ENCODE measurements at places on chromosomes 1 and 21.

DNA sequence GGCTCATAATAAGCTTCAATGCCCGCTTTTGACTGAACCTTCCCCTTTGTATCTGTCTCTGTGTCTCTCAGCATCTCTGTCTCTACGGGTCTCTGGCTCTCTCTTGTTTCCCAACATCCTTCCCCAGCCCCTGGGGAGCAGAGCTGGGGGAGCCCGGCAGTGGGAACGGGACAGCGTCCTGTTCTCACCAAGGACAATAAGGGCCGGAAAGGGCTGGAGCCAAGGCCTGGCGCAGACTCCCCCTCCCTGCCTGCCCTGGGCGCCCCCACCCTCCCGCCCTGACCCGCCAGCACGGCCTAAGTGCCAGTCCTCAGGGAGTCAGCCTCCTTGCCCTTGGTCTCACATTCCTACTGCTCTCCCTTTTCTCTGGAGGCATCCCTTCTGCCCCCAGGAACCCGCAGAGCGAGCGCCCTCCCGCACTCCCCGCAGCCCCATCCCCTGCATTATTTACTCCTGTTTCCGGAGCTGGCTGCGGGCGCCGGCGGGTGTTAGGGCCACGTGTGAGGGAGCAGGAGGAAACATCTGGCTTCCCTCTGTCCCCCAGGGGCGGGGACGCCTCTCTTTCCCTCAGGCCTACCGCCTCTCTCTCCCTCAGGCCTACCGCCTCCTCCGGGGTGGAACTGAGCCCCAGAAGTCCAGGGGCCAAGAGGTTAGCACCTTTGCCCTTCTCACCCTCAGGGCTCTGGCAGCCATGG lies 6.5 kb downstream of the KRTCAP2 start:
- H3K36me3 ChIP-seq = peaks cover 11% of the 10 kb centered on the region
- no peak overlapping the region for H3K4me3 ChIP-seq
- H3K27ac ChIP-seq = peak overlapping the region; percentile 14
- H3K27me3 ChIP-seq = no peaks in the 10 kb centered on the region
- peaks cover 3% of the 10 kb centered on the region for H3K4me1 ChIP-seq

DNA sequence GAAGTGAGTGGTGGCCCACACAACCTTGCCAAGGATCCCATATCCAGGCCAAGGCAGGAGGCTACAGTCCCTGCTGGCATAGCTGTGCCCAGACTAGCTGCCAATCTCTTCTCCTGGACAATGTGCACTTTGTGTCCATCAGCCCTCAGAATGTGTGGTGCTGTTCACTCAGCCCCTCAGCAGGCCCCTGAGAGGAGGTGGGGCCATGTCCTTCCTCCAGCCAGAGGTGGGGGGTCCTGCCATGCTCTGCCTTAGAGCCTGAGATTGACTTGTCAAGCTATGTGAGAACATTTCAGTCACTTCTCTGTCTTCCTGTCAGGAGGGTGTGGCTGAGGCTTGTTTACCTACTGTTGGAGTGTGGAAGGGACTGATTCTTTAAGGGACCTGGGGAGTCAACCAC lies 1.4 kb downstream of the NCF2 start:
- no peaks in the 10 kb centered on the region for H3K27me3 ChIP-seq
- no peak overlapping the region for H3K4me3 ChIP-seq
- H3K4me1 ChIP-seq = no peaks in the 10 kb centered on the region

GRCh38 chr1:238006779-238007178 lies 116.1 kb upstream of the ZP4 start:
- no peak overlapping the region for H3K4me3 ChIP-seq
- H3K27me3 ChIP-seq = no peaks in the 10 kb centered on the region
- no peaks in the 10 kb centered on the region for H3K36me3 ChIP-seq
- no peak overlapping the region for H3K27ac ChIP-seq
- no peaks in the 10 kb centered on the region for H3K4me1 ChIP-seq

DNA sequence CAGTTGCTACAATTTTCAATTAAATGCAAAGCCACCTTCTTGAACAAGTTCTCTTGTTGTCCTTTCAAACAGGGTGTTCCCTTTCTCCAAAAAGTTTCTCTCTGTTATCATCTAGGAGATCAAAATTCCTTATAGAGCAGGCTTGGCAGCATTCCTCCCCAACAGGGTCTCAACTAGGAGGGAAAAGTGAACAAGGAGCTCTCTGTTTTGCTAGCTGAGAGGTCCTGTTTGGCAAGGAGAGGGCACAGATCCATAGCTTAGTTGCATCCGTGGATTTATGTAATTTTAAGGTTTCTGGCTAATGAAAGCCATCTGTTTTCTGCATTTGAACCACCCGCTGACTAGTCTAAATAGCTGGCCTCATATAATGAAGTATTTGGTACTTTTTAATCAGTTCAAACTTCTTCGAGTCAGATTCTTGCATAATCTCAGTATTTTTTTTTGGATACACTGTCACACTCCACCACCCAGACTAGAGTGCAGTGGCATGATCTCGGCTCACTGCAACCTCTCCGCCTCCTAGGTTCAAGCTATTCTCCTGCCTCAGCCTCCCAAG lies 54.0 kb downstream of the APP start:
- H3K4me3 ChIP-seq = no peak overlapping the region
- no peaks in the 10 kb centered on the region for H3K27me3 ChIP-seq
- H3K4me1 ChIP-seq = peaks cover 5% of the 10 kb centered on the region
- peak overlapping the region; percentile 28 for H3K27ac ChIP-seq
- peak; percentile 28 for DNase-seq

All from prostate gland (tissue), 2 donors.